ENCODE measurements at places on chromosomes 12 and 14. TPM values are rescaled to one million over a fixed set of nuclear protein-coding genes. Genes with fewer than 3 reads are reported as not detected.

DNA sequence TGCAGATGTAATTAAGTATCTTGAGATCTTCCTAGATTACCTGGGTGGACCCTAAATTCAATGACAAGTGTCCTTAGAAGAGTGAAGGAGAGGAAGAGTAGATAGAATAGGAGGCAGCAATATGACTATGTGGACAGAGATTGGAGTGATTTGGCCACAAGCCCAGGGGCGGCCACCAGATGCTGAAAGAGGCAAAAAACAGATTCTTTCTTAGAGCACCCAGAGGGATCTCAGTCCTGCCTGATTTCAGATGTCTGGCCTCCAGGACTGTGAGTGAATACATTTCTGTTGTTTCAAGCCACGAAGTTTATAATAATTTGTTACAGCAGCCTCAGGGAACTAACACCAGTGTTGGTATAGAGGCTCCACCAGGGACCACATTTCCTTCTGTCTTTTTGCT is 67.3 kb downstream of the DACT1 start:
- no peak for DNase-seq

Gene IAPP
- not detected for total RNA-seq

- no peak for DNase-seq
Measured at GRCh38 chr12:80802652-80803400, 86.1 kb downstream of the MYF5 start.

DNA sequence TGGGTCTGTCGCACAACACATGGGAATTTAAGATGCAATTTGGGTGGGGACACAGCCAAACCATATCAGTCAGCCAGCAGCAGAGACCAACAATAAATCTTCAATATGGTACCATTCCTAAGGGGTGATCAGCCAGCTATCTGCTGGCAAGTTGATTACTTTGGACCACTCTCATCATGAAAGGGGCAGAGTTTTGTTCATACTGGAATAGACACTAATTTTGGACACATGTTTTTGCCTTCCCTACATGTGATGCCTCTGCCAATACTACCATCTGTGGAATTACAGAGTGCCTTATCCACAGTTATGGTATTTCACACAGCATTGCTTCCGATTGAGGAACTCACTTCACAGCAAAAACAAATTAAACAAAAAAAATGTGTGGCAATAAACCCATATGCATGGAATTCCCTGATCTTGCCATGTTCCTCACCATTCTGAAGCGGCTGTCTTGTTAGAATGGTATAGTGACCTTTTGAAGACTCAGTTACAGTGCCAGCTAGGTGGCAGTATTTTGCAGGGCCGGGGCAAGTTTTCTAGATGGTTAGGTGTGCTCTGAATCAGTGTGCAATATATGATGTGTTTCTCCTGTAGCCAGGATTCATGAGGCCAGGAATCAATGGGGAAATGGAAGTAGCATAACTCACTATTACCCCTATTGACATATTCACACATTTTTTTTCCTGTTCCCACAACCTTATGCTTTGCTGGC is 179.0 kb upstream of the IGF1 start:
- no peak for DNase-seq

Gene IFNG
- total RNA-seq, result not detected

DNA sequence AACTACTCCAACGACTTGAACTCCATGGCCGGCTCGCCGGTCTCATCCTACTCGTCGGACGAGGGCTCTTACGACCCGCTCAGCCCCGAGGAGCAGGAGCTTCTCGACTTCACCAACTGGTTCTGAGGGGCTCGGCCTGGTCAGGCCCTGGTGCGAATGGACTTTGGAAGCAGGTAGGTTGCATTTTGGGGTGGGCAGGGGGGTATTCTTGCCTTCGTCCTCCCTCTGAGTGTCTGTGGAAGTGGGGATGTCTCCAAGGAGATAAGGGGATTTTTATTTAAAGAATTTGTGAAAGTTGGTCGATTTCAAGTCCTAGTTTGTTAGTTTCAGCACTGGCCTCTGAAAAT is 1.3 kb downstream of the ASCL1 start:
- DNase-seq, result no peak

All from left colon (tissue), 2 donors.